ENCODE measurements at places on chromosomes 4 and X.

DNA sequence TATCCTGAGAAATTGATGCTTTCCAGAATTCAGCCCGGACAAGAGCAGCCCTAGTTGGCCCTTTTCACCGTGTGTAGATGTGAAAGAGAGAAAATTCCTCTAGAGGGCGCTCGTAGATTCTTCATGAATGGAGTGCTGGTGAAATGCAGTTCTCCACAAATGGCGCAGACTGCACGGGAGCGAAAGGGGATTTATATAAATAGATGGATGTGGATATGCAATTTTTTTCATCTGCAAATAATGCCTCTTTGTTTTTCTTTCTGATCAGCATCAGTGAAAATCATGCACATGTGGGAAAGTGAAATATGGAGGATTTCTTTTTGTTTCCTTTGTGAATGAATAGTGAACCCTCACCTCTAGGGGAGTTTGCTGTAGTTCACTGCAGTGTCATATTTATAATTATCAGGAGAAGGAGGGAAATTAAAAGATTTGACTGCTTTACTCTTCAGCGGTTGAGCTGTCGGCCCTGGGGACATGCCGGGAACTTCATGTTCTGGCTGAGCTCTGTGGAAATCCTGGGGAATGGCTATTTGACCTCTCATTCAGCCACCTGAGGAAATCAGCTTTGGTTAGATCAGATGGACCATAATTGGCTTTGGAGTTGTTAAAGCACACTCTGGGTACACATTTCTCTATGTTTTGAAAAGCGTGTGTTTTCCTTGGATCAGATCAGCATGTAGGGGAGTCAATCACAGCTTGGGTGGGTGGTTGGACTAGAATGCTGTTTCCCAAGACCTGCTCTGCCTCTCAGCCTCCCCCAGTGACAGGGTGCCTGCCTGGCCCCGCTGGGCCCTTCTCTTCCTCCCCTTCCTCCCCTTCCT, 115.0 kb upstream of the SHISA3 start:
- DNase-seq, result no peak

GRCh38 chrX:30655991-30656390, 2.8 kb downstream of the GK start:
- no peak for DNase-seq

DNA sequence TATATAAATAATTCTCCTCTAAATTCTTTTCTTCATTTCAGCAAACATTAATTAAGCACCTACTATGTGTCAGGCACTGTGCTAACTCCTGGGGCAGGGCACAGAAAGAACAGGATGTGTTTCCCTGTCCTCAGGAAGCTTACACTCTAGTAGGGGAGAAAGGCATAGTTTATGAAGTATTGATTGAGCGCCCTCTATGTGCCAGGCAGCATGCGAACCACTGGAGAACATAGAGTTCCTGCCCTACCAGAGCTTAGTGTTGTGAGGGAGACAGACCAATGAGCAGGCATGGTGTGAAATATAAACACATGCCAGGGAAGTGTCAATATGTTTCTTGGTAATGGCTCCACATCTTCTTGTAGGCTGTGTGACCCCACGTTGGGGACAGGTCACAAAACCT, 3.7 kb downstream of the ADGRG4 start:
- DNase-seq, result no peak

DNA sequence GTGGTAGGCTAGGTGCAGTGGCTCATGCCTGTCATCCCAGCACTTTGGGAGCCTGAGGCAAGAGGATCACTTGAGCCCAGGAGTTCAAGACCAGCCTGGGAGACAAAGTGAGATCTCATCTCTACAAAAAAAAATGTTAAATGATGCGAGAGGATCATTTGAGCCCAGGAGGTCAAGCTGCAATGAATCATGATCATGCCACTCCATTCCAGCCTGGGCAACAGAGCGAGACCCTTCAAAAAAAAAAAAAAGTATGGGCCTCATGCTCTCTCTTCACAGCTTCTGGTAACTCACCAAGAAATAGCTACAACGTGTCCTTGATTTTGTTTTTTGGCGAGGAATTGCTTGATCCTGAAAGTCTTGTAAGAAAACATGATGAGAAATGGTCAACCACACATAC, 1.3 kb downstream of the ACE2 start:
- no peak for DNase-seq

- peak; percentile 57 for DNase-seq
Measured at GRCh38 chr4:15003401-15003890, 1.2 kb downstream of the CPEB2 start.

GRCh38 chr4:125519371-125520146, 204.8 kb downstream of the FAT4 start:
- DNase-seq, result no peak

- no peak for DNase-seq
Measured at GRCh38 chr4:176187624-176188023, 7.8 kb downstream of the SPATA4 start.

DNA sequence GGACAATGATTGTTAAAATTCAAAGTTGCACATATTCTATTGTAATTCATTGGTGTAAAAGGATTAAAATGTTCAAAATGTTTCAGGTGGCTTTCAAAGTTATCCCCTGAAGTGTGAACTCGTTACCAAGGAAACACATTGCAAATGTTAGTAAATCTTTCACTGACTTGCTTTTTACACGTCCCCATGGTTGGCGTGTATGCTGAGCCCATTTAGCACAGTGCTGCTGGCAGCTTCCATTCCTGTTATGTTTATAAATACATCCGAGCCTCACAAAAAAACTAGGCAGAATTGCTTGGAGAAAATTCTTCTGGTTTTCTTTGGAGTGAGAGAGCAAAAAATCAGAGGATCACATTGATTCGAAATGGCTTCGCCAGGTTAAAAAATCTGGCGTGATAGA, 105.9 kb upstream of the HPGD start:
- DNase-seq, result no peak

DNA sequence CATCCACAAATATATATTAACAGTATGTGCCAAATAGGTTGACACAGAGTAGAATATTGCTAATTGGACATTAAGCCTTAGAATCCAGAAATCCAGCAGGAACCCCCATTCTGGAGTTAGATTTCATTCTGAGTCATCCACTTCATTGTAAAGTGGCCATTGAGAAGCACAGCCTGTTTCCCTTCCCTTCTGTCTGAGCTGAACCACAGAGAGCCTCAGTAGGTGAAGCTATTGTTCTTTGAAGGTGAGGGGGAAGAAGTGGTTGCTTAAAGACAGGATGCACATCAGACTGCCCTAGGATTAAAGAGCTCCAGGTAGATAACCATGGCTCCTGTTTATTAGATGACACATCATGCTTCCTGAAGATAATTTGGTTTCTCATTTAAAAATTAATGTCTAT, 30.6 kb upstream of the MCF2 start:
- DNase-seq, result no peak

All from activated gamma-delta T cell (primary cell).